ENCODE measurements at places on chromosomes 1 and 21.

DNA sequence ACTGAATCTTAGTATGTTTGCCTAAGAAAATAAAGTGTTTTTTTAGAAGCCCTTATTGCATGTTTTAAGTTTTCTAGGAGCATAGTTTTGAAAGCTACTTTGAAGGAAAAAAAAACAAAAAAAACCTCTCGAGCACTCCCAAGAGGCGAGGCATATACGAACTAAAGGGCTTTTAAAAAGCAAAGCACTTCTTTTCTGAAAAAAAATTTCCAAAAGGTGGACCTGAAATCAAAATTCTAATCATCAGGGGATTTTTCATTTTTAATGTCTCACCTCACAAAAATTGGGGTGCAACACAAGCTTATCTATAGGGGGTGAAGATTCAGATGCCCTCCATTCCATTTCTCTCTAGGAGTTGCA is 594 bp downstream of the GLMN start:
- DNase-seq, result no peak

GRCh38 chr1:158075078-158075477 is 81.6 kb downstream of the KIRREL1 start:
- no peak for DNase-seq

- DNase-seq, result no peak
Measured at GRCh38 chr1:174640783-174641182, 193.0 kb downstream of the GPR52 start.

DNA sequence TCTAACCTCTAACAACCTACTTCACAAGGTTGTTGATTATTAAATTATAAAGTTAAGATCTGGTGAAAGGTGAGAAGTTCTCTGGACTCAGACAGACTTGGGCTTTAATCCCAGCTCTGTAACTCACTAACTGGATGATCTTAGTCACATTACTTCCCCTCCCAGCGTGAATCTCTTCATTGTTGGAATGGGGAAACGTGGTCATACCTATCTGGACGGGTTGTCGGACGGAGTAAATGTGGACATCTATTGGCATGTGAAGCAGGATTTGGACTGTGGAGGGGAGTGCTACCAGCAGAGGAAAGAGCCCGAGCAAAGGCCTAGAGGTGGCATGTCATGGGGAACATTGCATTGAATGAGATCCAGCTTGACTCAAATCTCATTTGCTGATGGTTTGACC is 45.1 kb upstream of the RPL11 start:
- no peak for DNase-seq

GRCh38 chr1:27598902-27599528 is 4.9 kb downstream of the AHDC1 start:
- DNase-seq, result peak; percentile 42

GRCh38 chr1:18120638-18121037 is 13.0 kb downstream of the IGSF21 start:
- DNase-seq, result no peak

DNA sequence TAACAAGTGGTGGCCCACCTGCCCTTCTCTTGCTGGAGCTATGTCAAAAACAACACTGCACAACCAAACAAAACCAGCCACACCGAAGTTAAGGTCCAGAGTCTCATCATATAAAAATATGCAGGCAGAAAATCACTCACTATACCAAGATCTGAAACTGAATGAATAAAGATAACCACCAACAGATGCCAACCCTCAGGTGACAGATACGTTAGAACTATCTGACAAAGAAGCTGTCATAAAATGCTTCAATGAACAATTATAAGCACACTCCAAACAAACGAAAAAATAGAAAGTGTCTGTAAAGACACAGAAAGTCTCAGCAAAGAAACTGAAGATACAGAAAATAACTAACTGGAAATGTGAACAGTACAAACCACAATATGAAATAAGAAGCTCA is 14.0 kb downstream of the ZNF496 start:
- no peak for DNase-seq

GRCh38 chr1:85571828-85572227 is 8.7 kb upstream of the CCN1 start:
- no peak for DNase-seq

- DNase-seq, result no peak
Measured at GRCh38 chr1:30856260-30856790, 52.2 kb downstream of the SDC3 start.

- DNase-seq, result no peak
Measured at GRCh38 chr1:204074274-204075138, 1.6 kb downstream of the SOX13 start.

GRCh38 chr1:48645883-48646282 is 130.8 kb downstream of the BEND5 start:
- DNase-seq, result no peak

DNA sequence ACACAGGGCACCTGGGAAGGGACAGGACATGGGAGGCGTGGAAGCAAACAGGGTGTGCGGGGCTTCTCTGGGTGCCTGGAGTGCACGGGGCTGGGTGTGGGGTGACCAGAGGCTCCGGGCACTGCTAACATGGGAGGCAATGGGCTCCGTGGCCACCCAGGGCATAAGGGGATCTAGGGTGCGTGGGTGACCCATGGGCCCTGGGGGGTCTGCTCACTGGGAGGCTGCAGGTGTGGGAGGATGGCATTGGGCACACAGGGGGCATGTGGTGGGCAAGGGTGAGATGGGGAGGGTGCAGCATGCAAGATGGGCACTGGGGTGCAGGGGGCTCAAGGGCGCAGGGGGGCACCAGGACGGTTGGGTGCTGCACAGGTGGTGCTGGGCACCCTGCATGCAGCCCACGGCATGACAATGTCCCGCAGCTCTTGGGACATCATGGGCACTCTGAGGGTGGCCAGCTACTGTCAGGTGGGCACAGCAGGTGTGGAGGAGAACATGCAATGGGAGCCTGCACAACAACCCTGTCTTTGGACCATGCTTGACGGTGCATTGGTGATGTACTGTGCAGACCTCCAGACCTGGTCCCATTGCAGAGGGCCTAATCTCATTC is 15.1 kb downstream of the TRIM11 start:
- DNase-seq, result no peak

DNA sequence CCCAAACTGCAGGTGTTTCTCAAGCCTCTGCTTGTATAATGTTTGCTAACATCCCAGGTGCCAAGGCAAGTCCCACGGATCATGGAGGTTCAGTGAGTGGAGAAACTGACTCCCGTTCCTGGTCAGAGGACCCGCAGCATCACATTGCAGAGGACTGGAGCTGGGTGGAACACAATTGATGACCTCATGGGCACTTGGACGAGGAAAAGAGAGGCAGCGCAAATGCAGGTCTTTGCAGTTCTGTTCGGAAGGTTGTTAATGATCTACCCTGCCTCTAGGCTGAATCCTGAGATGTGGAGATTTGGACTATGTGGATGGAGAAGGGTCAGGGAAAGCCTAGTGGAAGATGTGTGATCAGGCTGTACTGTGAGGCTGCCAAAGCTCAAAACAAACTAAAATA is 192.9 kb downstream of the DUSP10 start:
- DNase-seq, result no peak

DNA sequence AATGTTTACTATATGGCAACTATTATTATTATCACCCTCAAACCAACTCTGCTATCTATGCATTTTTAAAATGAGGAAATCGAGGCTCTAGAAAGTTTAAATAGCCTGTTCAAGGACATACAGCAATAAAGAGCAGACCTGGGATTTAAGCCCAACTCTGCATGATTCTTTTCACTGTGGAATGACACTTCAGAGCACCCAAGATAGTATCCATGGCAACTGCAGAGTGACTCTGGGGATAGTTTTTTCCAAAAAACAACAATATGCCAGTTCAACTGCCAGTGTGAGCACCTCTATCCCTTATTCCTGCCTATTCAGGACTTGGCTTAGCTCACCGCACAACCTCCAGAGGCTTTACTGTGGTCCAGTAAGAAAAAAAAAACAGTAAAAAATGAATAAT is 293.9 kb downstream of the BRINP2 start:
- DNase-seq, result no peak
